ENCODE measurements at places on chromosomes 5 and 9.

GRCh38 chr5:93809430-93809829 lies 68.0 kb upstream of the POU5F2 start:
- no peaks in the 10 kb centered on the region for H3K36me3 ChIP-seq
- no peaks in the 10 kb centered on the region for H3K4me1 ChIP-seq
- H3K27me3 ChIP-seq, result no peaks in the 10 kb centered on the region
- no peak overlapping the region for H3K27ac ChIP-seq
- no peak overlapping the region for H3K4me3 ChIP-seq

DNA sequence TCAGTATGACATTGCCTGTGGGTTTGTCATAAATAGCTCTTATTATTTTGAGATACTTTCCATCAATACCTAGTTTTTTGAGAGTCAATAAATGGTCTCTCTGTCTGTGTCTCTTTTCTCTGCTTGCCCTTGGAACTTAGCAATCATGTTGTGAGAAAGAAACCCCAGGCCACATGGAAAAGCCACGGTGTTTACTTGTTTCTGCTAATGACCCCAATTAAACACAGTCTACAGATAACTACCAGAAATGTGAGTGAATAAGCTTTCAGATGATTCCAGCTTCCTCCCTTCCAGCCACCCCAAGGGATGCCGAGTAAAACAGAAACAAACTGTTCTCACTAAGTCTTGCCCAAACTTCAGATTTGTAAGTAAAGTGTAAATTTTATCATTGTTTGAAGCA lies 584.9 kb downstream of the MAT2B start:
- H3K4me1 ChIP-seq, result no peaks in the 10 kb centered on the region
- DNase-seq, result no peak
- no peaks in the 10 kb centered on the region for H3K27me3 ChIP-seq
- no peak overlapping the region for H3K27ac ChIP-seq
- H3K36me3 ChIP-seq, result no peaks in the 10 kb centered on the region
- H3K4me3 ChIP-seq, result no peak overlapping the region

DNA sequence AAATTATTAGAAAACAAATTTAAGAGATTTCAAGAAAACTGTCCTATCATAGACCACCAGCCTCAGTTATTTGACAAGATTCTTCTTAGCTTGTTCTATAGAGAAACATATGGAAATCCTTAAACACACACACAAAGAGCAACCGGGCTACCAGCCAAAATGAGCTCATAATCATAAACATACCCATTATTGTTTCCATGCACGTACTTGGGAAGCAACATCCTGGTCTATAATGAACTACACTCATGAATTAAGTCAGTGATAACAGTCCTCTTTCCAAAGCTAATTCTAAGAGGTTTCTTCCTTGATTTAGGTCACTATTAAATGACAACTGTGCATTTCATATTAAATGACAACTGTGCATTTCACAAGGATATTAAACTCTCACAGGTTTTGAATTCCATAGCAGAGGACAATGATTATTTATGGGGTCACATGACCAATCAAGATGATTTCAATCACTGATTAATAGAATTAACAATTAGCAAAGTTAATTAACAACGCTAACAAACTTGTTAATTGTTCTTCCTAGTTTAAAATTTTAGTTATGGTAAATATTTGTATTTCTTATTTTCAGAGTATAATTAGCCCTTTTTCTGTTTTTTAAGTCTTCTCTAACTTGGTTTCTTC lies 77.0 kb downstream of the OXCT1 start:
- H3K4me3 ChIP-seq, result no peak overlapping the region
- no peak overlapping the region for H3K27ac ChIP-seq
- DNase-seq, result no peak
- no peaks in the 10 kb centered on the region for H3K4me1 ChIP-seq
- no peaks in the 10 kb centered on the region for H3K36me3 ChIP-seq
- H3K27me3 ChIP-seq, result no peaks in the 10 kb centered on the region

DNA sequence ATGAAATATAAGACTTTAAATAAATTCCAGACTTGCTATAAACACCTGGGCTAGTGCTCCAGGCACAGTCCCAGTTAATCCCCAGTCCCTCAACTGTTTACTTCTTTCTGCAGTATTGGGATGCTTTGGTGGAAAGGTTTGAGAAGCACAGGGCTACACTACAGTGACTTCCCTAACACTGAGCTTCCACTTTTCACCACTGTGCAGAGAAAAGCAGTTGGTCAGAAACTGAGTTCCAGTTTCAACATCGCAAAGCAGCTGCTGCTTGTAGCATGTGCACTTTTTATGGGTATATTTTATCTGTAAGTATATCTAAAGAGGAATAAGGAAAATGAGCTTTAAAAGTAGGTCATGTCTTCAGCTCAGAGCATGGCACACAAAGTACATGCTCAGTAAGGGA lies 339.7 kb downstream of the NTRK2 start:
- DNase-seq, result no peak
- no peaks in the 10 kb centered on the region for H3K4me1 ChIP-seq
- H3K27me3 ChIP-seq, result no peaks in the 10 kb centered on the region
- H3K4me3 ChIP-seq, result no peak overlapping the region
- H3K36me3 ChIP-seq, result no peaks in the 10 kb centered on the region

DNA sequence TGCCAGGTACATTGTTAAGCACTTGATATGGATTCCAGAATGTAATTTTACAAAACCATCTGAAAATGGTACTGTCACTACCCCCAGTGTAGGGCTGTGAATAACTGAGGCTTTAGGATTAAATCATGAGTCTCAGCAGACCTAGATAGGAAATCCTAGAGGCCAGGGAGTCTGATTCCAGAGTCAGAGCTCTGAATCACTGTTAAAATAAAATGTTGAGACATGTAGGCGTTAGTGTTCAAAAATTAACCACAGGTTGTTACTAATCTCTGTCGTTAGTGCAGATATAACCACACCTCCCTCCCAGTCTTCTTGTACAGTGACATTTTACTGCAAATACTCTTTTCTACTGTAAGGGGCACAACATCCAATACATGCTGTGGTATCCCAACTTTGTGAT lies 1828.8 kb downstream of the MAT2B start:
- H3K27ac ChIP-seq, result no peak overlapping the region
- H3K4me1 ChIP-seq, result no peaks in the 10 kb centered on the region
- DNase-seq, result no peak
- no peaks in the 10 kb centered on the region for H3K27me3 ChIP-seq
- H3K4me3 ChIP-seq, result no peak overlapping the region

DNA sequence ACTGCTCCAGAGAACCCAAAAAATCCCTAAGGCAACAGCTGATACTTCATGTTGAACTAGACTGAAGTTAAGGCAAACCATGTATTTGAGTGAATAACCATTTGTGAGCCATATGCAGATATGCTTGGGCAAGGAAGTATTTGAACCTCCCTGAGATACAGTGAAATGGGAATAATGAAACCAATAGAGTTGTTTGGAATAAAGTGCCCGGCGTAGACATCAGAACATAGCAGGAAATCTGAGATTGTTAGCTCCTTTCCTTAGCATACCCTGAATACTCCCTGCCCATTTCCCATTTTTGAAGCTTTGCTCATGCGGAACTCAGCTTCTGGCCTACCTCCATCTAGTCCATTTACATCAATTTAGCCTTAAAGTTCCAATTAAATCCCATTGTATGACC lies 611.9 kb downstream of the EFNA5 start:
- no peaks in the 10 kb centered on the region for H3K36me3 ChIP-seq
- no peaks in the 10 kb centered on the region for H3K27me3 ChIP-seq
- no peaks in the 10 kb centered on the region for H3K4me1 ChIP-seq
- H3K27ac ChIP-seq, result no peak overlapping the region

- peak overlapping the region; percentile 61 for H3K27ac ChIP-seq
- no peak overlapping the region for H3K4me3 ChIP-seq
- peak; percentile 69 for DNase-seq
- no peaks in the 10 kb centered on the region for H3K27me3 ChIP-seq
- no peaks in the 10 kb centered on the region for H3K36me3 ChIP-seq
These were observed 38.8 kb upstream of the GLRX start for GRCh38 chr5:95861221-95861863.

DNA sequence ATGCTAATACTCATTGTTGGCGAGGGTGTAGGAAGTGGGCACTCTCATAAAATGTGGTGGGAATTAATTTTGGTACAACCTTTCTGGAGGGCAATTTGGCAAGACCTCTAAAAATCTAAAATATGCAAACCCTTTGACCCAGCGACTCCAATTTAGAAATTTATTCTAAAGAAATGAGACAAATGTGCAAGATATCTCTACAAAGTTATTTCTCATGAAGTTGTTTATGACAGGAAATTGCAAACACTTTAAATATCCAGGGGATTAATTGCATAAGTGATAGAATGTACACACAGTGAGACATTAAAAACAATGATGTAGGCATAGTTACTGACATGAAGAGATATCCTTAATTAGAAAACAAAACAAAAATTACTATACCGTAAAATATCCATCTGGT lies 246.3 kb upstream of the MAP3K1 start:
- no peaks in the 10 kb centered on the region for H3K36me3 ChIP-seq
- no peak for DNase-seq
- H3K4me1 ChIP-seq, result no peaks in the 10 kb centered on the region
- H3K27me3 ChIP-seq, result no peaks in the 10 kb centered on the region
- no peak overlapping the region for H3K27ac ChIP-seq

DNA sequence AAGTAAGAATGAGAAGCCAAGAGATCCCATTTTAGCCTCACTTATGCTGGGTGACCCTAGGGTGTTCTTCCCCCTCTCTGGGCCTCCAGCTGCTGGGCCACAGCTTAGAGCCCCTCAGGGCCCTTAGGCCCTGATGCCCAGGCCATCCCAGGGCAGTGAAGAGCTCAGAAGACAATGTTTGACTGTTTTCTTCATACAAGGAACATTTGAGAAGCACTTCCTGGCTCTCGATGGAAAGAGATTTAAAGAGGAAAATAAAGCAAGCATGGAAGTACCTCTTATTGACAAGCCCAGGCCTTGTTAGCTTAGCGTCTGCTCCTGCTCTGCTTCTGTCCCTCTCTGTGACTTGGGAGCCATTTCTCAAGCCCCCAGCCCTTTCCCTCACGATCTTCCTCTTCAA lies 165.9 kb upstream of the SMIM23 start:
- no peaks in the 10 kb centered on the region for H3K4me1 ChIP-seq
- H3K36me3 ChIP-seq, result no peaks in the 10 kb centered on the region
- H3K4me3 ChIP-seq, result no peak overlapping the region
- no peaks in the 10 kb centered on the region for H3K27me3 ChIP-seq

GRCh38 chr9:131490514-131490913 lies 12.2 kb upstream of the POMT1 start:
- no peaks in the 10 kb centered on the region for H3K4me1 ChIP-seq
- no peak for DNase-seq
- no peaks in the 10 kb centered on the region for H3K27me3 ChIP-seq
- peaks cover 30% of the 10 kb centered on the region for H3K36me3 ChIP-seq
- no peak overlapping the region for H3K27ac ChIP-seq

All from breast epithelium (tissue), 4 donors.